ENCODE measurements at places on chromosomes 3 and 15. TPM values are rescaled to one million over a fixed set of nuclear protein-coding genes. Genes with fewer than 3 reads are reported as not detected.

ANKUB1 gene
- not detected for total RNA-seq

CACNA2D2 gene
- not detected for total RNA-seq

CAMP gene
- total RNA-seq, result not detected

GOLGA6D gene
- total RNA-seq, result not detected

ZNF609 gene
- total RNA-seq, result 11.2 TPM

P4HTM gene
- 26.0 TPM for total RNA-seq

CSPG4 gene
- total RNA-seq, result 8.2 TPM

CPEB1 gene
- 4.2 TPM for total RNA-seq

GPR160 gene
- total RNA-seq, result 0.09 TPM

TRAIP gene
- total RNA-seq, result 1.2 TPM

GRM2 gene
- under 0.01 TPM for total RNA-seq

TMEM207 gene
- total RNA-seq, result not detected

FAM227B gene
- 3.7 TPM for total RNA-seq

SLC22A13 gene
- total RNA-seq, result not detected

SLC51B gene
- total RNA-seq, result not detected

HIGD2B gene
- not detected for total RNA-seq

BNIP2 gene
- total RNA-seq, result 95.6 TPM

PRR20G gene
- not detected for total RNA-seq

ADAMTS9 gene
- total RNA-seq, result 5.9 TPM

TP63 gene
- not detected for total RNA-seq

SCAPER gene
- 5.4 TPM for total RNA-seq

ANXA2 gene
- 3,132 TPM for total RNA-seq

LDHAL6B gene
- not detected for total RNA-seq

NTRK3 gene
- total RNA-seq, result not detected

NME9 gene
- not detected for total RNA-seq

CTXND1 gene
- not detected for total RNA-seq

GOLGA6L10 gene
- 0.23 TPM for total RNA-seq

ADAMTSL3 gene
- 4.2 TPM for total RNA-seq

SUMF1 gene
- 77.3 TPM for total RNA-seq
